Renal cortex interstitium (tissue), 15 donors: ENCODE measurements at places on chromosomes 1 and 21. TPM values are rescaled to one million over a fixed set of nuclear protein-coding genes. Genes with fewer than 3 reads are reported as not detected.

PBX1 gene
- 170 TPM for polyA plus RNA-seq

HLX gene
- 12.0 TPM for polyA plus RNA-seq

DNA sequence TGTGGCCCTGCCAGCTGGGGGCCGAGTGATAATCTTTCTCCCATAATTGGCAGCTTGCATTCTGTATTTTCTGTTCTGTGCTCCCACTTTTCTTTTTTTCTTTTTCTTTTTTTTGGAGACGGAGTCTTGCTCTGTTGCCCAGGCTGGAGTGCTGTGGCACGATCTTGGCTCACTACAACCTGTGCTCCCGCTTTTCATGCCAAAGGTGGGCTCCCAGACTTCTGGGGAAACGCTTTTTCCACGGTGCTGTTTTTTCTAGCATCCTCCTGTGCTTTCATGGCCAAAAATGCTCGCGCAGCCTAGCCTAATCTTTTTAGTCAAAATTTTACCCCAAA lies 585 bp upstream of the AHCTF1 start:
- DNase-seq, result no peak

PLA2G4A gene
- polyA plus RNA-seq, result 7.3 TPM

ZNF695 gene
- 4.4 TPM for polyA plus RNA-seq

GRCh38 chr1:1947493-1947892 lies 28.4 kb upstream of the TMEM52 start:
- no peak for DNase-seq

DNA sequence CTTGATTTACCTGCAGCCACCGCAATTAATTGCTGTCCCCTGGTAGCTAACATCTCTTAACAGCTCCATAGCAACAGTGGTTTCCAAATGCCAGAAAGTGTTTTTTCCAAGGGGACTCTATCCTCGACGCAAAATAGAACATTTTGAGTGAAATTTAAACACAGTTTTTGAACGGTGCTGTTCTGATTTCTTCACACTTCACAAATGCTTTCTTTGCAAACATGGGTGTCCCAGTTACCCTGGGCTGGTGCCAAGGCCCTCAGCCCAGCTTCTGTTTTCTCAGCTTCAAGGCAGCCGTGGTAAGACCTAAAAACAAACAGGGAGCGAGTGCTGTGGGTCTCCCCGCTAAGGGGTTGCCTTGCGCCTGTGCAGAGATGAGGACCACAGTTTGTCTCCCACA lies 147.3 kb upstream of the VAMP3 start:
- no peak for DNase-seq
